ENCODE measurements at places on chromosomes 3 and 15. TPM values are rescaled to one million over a fixed set of nuclear protein-coding genes. Genes with fewer than 3 reads are reported as not detected.

The CD80 gene
- not detected for total RNA-seq

DNA sequence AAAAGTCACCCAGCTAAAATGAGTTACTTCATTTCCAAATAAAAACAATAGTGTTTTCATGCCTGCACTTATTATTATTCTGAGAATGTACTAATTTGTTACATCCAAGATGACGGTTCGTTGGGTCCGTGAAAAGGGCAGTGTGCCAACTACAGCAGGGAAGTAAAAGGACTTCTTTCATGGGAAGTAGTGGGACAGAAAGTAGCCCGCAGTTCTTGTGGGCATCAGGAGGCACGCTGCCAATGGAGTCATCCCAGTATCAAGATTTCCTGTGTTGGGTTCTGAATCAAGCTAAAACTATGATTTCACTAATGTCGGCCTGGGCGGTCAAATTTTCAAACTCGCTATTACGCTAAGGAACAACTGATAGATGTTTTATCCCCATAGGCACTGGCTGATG lies 254.5 kb upstream of the SOX2 start:
- DNase-seq = peak; percentile 14

DNA sequence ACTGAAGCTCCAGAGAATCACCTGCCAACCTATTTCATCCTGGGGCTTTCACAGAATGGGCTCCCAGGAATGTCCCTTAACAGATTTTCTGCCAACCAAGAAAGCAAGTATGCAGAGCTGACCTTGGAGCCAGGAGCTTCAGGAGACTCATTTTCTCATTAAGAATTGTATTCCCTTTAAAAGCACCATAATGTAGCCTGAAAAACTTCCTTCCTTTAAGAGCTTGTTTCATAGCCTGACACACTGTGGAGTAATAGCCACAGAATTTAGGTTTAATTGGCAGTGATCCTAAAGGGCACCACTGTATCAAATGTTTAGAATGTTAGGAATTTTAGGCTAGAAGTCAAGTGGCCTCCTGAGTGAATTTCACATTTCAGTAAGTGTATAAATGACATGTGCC lies 309.8 kb downstream of the GBE1 start:
- no peak for DNase-seq

DNA sequence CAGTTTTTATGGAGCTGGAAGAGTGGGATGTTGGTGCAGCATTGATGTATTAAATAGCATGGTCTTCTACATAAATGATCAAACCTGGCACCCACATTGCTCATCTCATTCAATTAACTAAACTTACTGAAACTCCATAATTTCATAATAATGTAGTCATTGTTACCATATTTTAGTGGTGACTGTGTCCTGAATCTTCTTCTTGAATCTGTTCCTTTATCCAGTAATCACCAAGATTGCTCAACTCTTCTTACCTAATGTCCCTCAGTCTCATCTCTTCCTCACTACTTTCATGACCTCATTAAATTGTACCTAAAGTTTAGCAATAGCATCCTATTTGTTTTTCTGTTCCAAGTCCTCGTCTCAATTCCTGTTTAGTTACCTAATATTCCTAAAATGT lies 69.8 kb downstream of the FGF7 start:
- DNase-seq = no peak

DNA sequence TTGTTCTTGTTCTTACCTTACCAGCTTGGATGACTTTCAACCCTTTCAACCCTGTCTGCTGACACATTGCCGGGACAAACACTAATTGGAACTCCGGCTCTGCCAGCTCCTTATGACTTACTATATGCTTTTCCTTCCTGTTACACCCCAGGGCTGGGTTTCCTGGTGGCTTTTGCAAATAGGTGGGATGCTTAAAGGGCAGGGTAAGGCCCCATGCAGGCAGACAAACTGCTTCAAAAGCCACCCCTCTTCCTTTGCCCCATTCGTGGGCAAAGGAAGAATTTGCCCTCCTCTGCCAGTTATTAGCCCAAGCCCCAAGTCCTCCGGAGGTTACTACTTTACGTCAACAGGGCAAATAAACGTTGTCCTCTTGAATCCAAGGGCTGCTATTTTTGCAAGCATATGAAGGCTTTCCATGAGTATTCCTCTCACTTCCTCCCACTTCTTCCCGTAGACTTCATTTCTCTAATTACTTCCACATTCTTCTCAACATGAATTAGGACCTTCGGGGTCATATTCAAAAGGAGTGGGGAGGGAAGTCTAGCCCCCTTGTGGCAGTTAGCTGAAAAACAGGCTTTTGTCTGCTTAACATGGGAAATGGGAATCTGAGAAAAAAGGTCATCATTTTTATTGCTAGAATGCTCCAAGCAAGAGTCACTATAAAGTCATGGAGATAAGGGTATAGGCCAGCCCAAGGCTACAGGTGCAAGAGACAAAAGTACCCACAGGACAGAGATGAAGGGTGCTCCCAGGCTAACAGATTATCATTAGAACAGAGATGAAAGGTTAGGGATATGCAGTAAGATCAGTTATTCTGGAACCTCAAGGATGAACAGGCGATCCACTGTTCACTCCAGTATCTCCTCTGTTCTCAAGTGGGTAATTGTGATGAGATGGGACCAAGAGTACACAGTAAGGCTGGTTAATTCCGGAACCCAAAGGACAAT lies 56.3 kb upstream of the FSTL1 start:
- no peak for DNase-seq

- DNase-seq = no peak
Observed at GRCh38 chr3:141071681-141072260, 20.6 kb downstream of the SPSB4 start.

- no peak for DNase-seq
Observed at GRCh38 chr15:90607361-90607760, 77.6 kb downstream of the CRTC3 start.

- DNase-seq = no peak
Observed at GRCh38 chr3:5298453-5298852, 110.9 kb downstream of the EDEM1 start.

DNA sequence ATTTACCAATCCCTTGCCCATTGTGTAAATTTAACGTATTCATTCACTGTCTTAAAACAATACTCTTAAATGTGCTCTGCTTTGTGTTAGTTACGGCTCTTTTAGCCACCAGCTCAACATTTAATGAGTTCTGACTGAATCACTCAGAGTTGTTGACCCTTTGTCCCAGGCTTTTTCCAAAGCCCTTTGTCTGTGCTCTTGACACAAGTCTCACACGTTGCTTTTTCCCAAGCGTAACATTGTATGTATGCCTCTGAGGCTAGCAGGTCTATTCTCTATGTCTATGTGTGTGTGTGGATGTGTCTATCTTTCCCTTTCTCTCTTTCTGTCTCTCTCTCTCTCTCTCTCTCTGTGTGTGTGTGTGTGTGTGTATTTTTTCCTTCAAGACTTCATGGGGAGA lies 435.4 kb upstream of the GOLIM4 start:
- no peak for DNase-seq

DNA sequence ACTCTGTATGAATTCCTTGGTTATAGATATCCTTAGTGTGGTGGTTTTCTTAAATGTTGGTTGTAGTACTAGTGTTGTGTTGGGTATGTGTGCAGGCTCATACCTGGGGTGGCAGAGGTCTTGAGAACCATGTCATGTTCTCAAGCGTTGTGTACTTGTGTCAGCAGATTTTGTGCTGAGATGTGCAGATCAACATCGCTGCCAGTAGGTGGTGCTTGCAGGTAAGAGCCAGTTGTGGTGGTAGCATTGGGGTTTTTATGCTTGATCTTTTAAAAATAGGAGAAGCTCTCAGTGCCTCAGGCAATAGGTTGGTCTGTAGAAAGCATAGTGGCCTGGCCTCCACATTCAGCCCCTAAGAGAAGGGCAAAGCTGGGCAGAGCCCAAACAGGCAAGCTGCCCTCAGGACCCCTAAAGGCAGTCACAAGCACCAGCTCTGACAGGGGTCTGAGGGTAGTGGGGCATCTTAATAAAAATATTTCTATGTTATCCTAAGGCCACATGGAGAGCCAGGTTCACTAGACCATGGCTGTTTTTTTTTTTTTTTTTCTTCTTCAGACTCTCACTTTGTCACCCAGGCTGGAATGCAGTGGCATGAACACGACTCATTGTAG lies 164.0 kb downstream of the IL20RB start:
- DNase-seq = no peak

DNA sequence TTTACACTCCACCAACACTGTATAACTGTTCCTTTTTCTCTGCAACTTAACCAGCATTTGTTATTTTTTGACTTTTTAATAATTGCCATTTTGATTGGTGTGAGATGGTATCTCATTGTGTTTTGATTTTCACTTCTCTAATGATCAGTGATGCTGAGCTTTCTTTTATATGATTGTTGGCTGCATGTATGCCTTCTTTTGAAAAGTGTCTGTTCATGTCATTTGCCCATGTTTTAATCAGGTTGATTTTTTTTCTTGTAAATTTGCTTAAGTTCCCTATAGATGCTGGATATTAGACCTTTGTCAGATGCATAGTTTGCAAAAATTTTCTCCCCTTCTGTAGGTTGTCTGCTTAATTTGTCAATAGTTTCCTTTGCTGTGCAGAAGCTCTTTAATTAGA lies 263.0 kb downstream of the MBNL1 start:
- no peak for DNase-seq

All from lower leg skin (tissue), 4 donors.